M059J (cell line): ENCODE measurements at places on chromosomes 4 and X.
A peak's percentile ranks its signal among the peaks of the same experiment; 100 is the strongest.

DNA sequence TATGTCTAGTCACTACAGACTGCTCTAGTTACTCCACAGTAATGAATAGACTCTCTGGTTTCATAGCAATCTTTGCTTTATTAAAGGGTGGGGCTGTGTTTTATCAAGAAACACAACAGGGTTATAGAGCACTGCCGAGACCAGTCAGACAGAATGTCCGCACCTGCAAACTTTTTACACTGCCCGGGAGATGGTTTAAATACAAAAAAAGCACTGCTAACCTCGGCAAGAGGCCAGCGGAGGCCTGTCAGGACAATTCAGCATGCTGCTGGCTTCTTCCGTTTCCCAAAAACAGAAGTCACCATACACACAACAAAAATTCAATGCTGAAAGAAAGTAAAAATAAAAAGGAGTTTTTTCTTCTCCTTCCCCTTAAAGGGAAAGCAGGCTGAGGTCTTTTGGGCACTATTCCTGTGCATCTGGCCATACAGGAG, 67.4 kb downstream of the IRF2 start:
- DNase-seq, result no peak

- no peak for DNase-seq
Observed at GRCh38 chr4:43512253-43512652, 619.7 kb downstream of the GRXCR1 start.

GRCh38 chr4:2793586-2794485, 951 bp downstream of the SH3BP2 start:
- DNase-seq, result peak; percentile 83

GRCh38 chr4:182827954-182828353, 89.2 kb downstream of the DCTD start:
- DNase-seq, result no peak

- DNase-seq, result no peak
Observed at GRCh38 chrX:78182881-78183280, 43.4 kb upstream of the TAF9B start.

GRCh38 chr4:103046416-103047290, 27.1 kb upstream of the SLC9B1 start:
- DNase-seq, result peak; percentile 30

DNA sequence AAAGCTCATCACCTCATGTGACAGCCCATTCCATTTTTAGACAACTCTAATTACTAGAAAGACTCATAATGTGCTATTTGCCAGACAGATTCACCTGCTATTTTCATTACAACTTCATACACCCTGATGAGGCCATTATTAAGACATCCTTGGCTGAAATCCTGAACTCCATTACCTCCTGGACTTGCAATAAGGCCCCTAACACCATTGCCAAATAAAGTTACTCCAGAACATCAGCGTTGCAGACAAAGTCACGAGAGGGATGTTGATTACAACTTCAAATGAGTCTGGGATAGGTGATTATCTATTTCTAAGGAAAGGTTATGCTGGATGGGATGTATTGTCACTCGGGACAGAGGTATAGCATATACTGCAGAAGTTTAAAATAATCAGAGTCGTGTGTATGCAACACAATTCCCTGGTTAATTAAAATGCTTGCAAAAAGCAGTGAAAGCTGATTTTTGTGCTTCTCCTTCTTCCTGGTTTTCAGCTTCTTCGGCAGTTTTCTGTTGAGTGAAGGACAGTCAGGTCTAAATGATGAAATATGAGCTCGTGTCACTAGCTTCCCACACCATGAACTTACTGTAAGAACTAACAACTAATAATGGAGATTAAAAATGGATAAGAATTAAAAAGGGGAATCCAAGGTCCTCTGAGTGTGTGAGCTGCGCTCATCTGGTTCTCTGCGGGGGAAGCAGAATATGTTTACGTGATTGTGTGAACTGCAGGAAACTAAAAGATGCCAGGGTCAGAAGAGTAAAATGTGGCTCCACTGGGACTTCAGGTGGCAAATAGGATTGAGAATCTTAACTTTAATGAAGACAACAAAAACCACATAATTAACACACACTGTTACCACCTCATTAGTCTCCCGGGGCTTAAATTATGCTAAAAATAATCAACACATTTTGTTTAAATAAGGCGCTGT, 17.6 kb upstream of the SOD3 start:
- DNase-seq, result no peak

- DNase-seq, result no peak
Observed at GRCh38 chr4:100754751-100755150, 236.9 kb upstream of the EMCN start.

DNA sequence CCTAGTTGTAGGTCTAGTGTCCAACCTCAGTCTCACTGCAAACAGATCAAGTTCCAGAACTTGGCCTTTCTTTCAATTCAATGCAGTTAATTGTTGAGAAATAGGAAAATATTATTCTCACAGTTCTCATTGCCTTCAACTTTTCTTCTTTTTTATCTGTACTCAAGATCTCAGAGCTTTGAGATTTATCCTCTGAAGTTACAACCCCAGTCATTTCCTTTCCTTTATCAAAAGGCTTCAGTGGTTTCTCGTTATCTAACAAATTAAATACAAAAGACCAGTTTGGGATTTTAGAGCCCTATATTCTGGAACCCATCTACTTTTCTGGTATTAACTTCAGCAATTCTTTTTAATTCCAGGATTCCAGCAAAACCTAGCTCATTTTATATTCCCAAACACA, 130.2 kb downstream of the TMA16 start:
- no peak for DNase-seq

GRCh38 chr4:38610521-38610920, 53.5 kb upstream of the KLF3 start:
- no peak for DNase-seq

DNA sequence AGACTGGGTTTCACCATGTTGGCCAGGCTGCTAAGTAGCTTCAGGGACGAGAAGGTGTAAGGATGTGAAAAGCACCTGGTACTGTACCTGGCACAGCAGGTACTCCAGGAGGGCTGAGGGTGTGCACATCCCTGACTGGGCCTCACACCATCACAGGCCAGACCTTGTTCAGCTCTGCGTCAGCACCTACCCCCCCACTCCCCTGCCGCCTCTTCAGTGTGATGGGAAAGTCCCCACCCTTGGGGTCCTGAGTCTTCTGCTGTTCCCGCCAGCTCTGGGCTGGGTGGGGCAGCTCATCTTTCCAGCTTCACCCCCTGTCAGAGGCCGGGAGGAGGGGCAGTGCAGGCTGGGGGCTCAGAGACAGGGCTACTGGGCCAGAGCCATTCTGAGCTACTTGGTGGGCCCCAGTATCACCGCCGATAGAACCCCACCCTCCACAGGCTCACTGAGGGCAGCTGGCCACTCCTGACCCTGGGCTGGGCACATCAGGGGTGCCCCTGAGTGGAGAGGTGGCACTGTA, 6.7 kb upstream of the SH3BP2 start:
- no peak for DNase-seq

- DNase-seq, result no peak
Observed at GRCh38 chr4:113159942-113160545, 110.6 kb downstream of the ANK2 start.

DNA sequence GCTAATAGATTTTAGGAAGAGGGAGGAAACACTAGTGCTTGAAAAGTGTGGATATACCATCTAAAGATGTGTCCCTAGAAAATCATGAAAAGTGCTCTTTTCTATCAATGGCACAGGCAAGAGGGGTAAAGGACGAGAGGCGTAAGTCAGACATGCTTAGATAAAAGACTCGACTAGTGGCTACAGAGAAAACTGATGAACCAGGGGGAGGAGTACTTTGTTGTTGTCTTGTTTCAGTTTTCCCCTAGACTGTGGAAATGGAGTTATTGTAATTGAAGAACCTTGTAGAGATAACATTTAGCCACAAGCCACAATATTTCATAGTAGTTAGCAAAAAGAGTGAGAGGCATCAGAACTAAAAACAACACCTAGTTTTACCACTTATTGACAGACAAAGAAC, 21.4 kb downstream of the GALNTL6 start:
- no peak for DNase-seq

- DNase-seq, result peak; percentile 47
Observed at GRCh38 chr4:17092736-17093437, 194.4 kb upstream of the LDB2 start.

GRCh38 chr4:84879651-84880200, 86.8 kb downstream of the WDFY3 start:
- DNase-seq, result peak; percentile 44

DNA sequence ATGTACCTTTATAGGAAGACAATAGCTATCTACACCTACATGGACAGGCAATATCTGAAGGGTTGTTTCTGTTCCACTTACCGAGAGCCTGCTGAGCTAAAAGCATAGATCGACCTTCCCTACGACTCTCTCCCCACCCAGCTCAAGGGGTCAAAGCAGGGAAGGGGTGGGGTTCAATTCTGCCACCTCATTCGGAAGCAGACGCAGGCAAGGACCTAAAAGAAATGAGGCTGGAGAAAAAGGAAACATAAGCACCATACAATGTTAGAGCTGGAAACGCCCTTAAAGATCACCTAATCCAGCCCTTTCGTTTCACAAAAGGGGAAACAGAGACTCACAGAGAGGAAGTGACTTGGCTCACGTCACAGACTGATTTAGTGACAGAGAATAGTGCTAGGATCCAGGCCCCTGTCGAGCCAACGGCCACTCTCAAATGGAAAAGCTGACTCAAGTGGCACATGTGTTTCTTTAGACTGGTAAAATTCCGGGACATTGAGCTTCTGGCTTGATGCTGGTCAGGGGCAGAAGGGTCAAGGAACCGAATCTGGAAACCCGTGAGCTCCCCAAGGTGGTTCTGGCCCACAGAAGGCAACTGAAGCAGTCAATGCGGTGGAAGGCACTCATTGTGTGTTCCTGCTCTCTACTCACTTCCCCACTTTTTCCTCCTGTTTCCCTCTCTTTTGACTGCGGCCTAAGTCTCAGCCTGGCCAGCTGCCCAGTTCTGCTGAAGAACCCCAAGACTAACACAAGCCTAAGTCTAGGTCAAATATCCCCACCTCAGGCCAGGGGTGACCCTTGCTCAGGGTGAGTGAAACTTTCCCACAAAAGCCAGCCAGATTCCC, 7.5 kb downstream of the SEPTIN6 start:
- no peak for DNase-seq

DNA sequence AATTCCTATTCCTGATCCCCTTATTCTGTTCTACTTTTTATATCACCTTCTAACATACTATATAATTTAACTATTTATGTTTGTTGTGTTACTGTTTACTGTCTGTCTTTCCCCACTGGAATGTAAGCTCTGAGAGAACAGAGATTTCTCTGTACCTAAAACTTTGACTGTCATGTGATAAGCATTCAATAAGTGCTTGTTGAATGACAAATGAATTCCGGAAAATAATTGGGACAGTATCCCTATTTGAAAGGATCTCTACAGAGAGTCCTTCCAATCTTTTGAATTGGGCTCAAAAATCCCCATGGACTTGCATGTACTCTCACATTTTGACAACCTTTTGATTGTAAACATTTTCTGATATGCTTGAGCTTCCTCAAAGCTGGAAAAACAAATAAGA, 1.6 kb upstream of the MMGT1 start:
- no peak for DNase-seq

- no peak for DNase-seq
Observed at GRCh38 chr4:107897823-107898222, 33.5 kb upstream of the CYP2U1 start.

DNA sequence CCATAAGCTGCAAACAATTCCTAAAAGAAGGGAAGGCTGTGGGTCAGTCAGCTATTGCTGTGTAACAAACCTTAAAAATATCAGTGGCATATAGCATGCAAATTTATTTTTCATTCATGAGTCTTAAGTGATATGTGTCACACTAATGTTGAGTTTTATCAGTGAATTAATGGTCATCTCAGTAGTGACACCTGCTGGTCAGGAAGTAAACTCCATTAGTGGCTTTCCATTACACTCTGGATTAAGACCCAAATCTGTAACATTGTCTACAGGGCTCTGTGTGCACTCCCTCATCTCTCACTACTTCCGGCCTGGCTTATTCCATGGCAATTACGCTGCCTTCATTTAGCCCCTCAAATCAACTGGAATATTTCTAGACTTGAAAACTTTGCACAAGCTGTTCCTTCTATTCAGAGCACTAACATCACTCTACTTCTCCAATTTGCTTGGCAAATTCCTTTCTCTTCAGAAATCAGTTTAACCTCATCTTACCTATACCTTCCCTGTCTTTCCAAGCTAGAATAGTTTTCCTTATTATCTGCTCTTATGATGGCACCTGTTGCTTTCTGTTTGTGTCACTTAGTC, 217.3 kb upstream of the TAPT1 start:
- peak; percentile 54 for DNase-seq

- DNase-seq, result no peak
Observed at GRCh38 chrX:74451450-74452198, 30.3 kb downstream of the SLC16A2 start.

DNA sequence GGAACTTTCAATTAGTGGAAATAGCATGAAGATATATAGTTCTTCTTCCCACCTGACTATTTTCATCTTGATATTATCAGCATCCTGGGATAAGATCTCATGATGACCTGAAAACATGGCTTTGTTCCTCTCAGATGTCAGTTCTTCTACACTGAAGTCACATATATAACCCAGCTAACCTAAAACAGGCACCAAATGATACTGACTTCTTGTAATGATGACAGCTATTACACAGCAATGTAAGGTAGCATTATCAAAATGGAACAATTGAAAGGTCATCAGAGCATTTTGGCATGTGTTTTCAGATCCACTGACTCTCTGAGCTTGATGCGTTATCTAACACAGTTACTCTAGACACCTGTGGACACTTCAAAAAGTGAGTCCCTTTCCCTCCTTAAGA, 469.9 kb downstream of the INPP4B start:
- no peak for DNase-seq

GRCh38 chr4:15917297-15917696, 21.2 kb downstream of the FGFBP1 start:
- no peak for DNase-seq

DNA sequence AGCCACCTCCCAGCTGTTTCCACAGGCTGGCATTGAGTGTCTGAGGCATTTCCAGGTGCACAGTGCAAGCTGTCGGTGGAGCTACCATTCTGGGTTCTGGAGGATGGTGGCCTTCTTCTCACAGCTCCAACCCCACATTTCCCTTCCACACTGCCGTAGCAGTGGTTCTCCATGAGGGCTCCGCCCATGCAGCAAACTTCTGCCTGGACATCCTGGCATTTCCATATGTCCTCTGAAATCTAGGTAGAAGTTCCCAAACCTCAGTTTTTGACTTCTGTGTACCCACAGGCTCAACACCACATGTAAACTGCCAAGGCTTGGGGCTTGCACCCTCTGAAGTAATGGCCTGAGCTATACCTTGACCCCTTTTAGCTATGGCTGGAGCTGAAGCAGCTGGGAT, 10.3 kb upstream of the FRMPD4 start:
- no peak for DNase-seq

DNA sequence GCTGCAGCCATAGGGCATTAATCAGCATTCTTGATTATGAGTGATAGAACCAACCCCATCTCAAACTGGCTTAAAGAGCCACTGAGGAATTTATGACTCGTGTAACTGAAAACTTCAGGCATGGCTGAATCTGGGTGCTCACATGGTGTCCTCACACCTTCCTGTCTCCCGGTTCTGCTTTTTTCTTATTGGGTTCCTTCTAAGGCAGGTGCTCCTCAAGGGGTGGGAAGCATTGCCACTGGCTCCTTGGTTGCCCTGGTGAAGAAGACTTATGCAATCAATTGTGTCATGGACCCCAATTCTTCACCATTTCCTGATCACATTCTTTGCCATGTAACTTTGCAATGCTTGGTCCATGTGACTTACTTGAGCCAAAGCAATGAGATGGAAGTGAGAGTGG, 4.3 kb upstream of the ZCCHC4 start:
- peak; percentile 14 for DNase-seq

- no peak for DNase-seq
Observed at GRCh38 chr4:136156947-136157346, 1375.3 kb downstream of the PCDH18 start.
